SK-MEL-5 (cell line): ENCODE measurements at places on chromosomes 16 and 17.

DNA sequence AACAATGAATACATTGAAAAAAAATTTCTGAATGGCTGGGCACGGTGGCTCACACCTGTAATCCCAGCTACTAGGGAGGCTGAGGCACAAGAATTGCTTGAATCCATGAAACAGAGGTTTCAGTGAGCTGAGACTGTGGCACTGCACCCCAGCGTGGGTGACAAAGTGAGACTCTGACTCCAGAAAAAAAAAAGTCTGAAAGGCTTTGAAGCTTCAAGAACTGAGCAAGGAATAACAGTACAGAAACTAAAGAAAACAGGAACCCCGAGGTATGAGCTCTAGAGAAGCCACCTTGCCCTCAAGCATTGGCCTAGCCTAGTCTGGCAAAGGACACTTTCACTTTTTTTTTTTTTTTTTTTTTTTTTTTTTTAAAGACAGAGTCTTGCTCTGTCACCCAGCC, 45.0 kb downstream of the TEX2 start:
- DNase-seq = no peak

DNA sequence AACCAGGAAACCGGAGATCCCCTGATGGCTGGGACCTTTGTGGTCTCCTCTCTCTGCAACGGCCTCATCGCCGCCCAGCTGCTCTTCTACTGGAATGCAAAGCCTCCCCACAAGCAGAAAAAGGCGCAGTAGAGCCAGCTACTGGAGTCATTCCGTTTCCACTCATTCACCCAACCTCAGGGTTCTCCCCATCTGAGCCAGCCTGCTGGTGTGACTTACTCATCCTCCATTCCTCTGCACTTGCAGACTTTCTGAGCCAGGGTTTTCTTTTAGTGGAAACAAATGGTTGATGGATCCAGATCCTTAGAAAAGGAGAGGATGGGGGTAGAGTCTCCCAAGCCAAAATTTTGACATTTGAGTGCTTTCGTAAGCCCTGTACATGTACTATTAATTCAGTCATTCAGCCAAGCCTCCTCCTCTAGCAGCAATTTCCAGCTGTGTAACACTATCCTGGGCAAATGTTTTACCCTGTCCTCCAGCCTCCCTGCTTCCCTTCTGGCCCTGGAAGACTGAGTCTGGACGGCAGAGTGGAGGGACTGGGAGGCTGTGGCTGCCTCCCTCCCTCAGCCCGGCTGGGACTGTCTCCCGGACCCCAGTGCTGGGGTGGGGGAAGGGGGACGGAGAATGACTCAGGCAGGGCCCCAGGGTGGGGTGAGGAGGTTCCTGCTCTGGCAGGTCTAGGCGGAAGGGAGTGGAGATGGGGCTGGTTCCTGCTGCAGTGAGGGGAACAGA, 2.3 kb downstream of the SOX15 start:
- no peak for DNase-seq

DNA sequence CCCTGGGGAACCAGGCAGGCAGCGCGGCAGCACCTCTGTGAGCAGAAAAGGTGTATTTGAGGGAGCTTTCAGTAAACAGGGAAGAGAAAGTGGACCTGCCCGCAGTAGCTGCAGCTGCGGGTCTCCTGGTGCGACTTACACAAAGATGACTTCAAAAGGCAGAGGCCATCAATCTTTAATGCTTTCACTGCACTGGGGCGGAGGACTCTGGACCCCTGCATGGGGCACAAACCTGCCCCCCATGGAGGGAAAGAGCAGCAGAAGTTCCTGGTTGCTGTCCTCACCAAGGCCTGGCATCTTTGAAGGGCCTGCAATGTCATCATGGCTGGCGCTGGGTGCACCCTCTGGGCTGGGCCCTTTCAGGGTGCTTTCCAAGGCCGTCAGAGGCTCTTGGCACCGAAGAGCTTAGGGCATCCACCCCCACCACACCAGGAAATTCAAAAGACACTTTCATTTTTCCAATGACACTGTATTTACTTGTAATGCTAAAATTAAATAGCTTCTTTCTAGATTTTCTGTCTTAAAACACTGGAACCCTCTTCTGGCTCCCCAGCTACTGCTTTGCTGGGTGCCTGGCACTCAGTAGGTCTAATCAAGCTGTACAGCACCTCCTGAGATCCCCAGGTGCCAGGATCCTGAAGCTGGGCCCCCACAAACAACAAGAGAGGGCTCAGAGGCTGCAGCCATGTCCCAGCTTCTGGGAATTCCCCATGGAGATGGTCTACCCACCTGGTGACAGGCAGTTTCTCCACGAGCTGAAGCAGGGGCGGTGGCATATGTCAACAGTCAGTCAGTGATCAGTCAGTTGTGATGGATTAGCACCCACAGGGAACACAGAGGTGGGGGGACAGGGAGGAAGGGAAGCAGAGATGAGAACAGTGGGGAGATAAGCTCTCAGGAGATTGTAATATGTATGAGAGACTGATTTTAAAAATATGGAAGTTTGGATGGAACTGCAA, 2.1 kb upstream of the CACNG1 start:
- no peak for DNase-seq

GRCh38 chr16:55338646-55339045, 14.6 kb downstream of the IRX6 start:
- no peak for DNase-seq
